ENCODE measurements at places on chromosomes 2 and 18. TPM values are rescaled to one million over a fixed set of nuclear protein-coding genes. Genes with fewer than 3 reads are reported as not detected.

The MFF gene
- polyA plus RNA-seq = 103 TPM

The ALLC gene
- polyA plus RNA-seq = 7.9 TPM

GRCh38 chr18:45677276-45677807 lies 46.6 kb upstream of the SLC14A1 start:
- no peak for DNase-seq

DNA sequence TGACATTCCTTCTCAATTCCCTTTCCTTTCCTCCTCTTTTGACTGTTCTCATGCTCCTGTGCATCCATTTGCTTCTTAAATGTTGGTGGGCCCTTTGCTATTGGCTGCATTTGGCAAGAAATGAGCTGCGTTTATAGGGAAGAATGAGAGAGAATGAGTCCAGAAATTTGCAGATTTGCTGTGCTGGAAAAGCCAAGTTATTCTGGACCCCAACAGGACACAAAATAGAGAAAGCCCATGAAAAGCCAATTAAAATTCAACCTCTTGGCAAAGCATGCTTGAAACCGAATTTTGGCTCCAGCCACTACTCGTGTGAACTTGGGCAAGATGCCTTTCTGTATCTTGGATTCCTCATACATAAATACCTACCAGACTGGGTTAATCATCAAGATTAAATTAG lies 1.3 kb upstream of the SCLY start:
- DNase-seq = no peak

DNA sequence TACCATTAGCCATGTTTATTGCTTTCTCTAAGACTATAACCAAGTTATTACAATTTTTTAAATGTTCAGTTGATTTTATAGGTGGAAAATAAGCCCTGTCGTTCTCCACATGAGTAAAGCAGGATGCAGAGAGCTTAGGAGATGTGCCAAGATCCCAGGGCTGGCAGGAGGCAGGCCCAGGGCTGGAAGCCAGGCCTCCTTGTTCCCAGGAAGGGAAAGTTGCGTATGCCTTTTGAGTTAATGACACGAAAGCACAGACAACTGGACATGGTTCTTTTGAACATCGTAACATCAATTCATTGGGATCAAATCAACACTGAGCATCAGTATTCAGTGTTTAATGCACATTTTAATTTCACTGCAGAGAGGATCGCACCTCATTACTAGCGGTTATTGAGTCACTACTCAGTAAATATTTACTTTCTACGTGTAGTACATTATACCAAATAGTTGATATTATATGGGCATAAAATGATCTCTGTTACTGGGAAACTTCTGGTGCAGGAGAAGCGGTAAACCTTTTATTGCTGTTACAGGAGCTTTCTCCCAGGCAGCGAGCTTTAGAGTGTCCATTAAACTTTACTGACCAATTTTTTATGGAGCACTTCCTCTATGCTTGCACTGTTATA lies 60.0 kb downstream of the RNF144A start:
- DNase-seq = peak; percentile 84

DNA sequence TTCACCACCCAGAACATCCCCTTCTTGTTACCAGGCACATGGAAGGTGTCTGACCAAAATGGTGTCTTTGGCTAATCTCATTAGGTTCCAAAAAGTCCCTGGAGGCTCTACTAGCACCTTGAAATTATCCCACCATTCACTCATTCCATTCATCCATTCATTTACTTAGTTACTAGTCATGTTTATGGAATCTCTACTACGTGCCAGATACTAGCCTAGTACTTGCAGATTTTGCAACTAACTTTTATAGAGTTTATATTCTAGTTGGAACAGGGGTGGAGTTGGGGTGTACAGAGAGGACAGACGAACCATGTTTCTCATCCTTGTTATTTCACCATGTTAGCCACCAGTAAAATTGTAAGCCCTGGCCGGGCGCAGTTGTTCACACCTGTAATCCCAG lies 4.0 kb upstream of the NOP58 start:
- DNase-seq = no peak

Measured in adrenal gland (tissue), 19 donors.